Esophagus squamous epithelium (tissue), 5 donors: ENCODE measurements at places on chromosomes 1 and 21.
A peak's percentile ranks its signal among the peaks of the same experiment; 100 is the strongest.

DNA sequence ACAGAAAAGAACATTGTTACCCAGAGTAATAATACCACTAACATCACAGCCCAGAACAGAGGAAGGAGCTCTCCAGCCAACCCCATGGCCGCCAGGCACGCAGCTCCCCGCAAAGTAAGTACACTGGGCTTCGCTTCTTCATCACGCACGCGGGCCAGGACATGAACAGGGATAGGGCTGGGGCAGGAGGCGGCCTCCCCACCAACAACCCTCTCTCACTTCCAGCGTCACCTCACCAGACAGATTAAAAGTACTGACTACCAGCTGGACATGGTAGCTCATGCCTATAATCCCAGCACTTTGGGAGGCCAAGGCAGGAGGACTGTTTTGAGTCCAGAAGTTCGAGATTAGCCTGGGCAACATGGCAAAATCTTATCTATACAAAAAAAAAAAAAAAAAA lies 78.3 kb downstream of the NPHP4 start:
- no peak for DNase-seq

- DNase-seq, result no peak
These were observed 66.3 kb downstream of the USH2A start for GRCh38 chr1:216356945-216357344.

GRCh38 chr1:11838349-11839272 lies 9.0 kb downstream of the NPPA start:
- DNase-seq, result peak; percentile 12

GRCh38 chr21:45973475-45974072 lies 8.0 kb upstream of the COL6A1 start:
- no peak for DNase-seq

- no peak for DNase-seq
These were observed 292.7 kb downstream of the TPR start for GRCh38 chr1:186082235-186082937.

DNA sequence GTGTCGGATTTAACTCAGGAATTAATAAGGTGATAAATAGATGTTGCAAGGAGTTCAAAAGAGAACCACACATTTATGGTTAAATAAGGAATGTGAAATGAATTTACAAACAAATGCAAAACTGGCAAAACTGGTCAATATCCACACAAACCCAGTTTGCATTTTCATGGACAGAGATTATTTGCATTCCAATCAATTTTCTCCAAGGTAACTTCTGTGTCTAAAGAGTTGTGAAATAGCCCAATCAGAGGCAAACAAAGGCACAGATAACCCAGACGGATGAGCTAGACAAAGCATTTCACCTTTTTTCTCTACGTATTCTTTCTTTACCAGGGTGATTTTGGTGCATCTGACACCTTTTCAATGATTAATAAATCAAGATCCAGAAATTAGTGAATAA lies 63.9 kb downstream of the MAP3K7CL start:
- DNase-seq, result no peak
